ENCODE measurements at places on chromosomes 5 and 9.
A peak's percentile ranks its signal among the peaks of the same experiment; 100 is the strongest.

DNA sequence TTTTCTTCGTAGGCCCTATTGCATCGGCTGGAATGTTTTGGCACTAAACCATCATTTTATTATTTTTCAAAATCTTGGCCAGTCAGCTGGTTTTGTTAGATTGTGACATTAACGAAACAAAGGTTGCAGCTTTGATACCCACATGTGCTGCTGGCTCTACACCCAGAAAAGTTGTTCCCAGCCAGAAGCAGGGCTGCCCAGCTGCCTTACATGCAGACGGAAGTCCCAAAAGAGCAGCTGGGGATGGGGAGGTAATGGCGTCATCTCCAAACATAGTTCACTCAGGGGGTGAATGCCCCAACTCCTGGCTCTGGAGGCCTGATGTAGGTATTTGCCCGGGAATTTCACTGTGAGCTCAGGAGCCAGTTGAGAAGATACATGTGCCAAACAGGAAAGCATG, 23.3 kb downstream of the TMEM171 start:
- no peak for DNase-seq

GRCh38 chr5:112737463-112738190, at the start of gene APC:
APC (plus strand) TSS chr5:112737885; CDS start chr5:112754891, 17,006 bp downstream.
- DNase-seq = peak; percentile 73

DNA sequence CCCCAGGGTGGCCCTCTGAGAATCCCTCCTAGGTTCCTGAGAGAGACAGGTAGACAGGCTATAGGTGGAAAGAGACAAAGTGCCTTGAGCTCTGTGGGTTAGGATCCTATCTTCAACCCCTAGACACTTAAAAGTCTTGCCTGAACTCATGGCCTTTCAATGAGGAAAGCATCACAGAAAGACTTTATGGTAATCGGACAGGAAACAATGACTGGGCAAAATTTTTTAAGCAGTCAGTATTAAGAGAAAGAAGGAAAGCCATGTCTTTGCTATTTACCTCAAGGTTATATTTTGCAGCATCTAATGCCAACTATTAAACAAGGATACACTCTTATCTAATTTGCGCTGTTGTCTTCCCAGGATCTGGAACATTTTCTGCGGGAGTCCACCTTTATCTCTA, 93.2 kb downstream of the PCSK1 start:
- DNase-seq = no peak

DNA sequence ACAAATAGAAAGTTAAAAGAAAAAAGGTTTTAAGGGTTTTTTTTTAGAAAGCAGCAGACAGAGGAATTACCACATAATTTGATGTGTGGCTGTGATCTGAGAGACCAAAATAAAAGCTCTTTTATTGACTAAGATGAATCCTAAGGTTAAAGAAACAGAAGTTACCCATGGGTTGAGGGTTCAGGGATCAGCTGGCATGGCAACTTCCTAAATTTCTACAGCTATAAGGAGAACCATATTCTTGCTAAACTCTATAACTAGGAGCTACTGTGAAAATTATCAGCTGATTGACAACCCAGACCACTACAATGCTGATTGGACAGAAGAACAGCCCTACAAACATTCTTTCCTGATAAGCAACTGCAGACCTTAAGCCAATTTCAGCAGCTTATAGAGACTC, 40.2 kb downstream of the TMEM215 start:
- DNase-seq = no peak

GRCh38 chr9:123418506-123418905, 62.5 kb downstream of the CRB2 start:
- DNase-seq = no peak

DNA sequence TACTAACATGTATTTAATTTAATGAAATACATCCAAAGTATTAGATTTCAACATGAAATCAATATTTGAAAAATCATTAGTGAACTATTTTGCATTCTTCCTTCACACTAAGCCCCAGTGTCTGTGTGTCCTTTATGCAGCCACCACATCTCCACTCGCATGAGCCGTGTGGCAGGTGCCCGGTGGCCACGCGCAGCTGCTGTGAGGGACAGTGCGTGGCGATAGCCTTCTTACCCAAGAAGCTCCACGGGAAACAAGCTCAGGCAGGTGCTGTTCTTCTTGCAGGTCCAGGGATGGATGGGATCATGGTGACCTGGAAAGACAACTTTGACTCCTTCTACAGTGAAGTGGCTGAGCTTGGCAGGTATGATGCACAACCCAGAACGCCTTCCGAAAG, 79.3 kb upstream of the OTULINL start:
- no peak for DNase-seq

DNA sequence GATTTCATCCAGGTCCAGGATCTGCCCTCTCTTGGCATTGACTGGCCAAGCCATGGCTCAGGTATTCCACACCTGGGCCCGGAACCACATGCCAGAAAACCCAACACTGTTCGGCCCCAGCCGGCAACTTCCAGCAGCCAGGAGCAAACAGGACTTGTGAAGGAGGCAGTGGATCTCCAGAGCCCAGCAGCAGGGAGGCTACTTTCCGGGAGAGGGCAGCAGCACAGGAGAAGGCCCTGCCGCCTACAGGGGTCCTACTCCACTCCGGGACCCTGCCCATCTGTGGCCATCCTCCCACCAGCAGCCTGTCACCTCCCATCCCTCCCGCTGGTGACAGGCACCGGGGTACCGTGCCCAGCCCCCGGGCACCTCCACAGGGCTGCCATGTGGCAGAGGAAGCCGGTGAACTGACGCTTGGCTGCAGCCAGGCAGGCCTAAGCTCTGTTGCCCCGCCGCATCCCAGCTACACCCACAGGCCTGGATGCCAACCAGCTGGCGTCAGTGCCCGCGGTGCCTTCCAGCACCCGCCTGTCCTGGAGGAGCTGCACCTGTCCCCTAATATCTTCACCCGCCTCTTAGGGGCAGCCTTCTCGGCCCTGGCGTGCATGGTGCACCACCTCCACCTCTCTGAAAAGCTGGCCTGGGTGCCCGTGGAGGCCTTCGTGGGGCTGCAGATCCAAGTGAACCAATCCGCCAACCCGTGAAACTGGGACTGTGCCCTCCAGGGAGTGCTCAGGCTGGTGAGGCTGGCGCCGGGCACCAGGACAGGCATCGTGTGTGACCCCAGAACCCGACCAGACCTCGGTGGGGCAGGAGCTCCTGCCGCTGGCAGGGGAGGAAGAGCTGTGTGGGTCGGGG, 18.9 kb upstream of the SLC30A5 start:
- DNase-seq = no peak

DNA sequence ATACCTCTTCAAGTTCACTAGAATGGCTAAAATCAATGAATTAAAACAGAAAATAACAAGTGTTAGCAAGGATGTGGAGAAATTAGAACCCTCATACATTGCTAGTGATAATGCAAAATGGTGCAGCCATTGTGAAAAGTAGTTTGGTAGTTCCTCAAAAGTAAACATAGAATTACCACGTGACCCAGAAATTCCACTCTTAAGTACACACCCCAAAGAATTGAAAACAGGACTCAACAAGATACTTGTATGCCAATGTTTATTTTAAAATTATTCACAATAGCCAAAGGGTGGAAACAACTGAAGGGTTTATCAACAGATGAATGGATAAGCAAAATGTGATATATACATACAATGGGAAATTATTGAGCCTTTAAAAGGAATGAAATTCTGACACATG, 70.3 kb downstream of the BARX1 start:
- no peak for DNase-seq

DNA sequence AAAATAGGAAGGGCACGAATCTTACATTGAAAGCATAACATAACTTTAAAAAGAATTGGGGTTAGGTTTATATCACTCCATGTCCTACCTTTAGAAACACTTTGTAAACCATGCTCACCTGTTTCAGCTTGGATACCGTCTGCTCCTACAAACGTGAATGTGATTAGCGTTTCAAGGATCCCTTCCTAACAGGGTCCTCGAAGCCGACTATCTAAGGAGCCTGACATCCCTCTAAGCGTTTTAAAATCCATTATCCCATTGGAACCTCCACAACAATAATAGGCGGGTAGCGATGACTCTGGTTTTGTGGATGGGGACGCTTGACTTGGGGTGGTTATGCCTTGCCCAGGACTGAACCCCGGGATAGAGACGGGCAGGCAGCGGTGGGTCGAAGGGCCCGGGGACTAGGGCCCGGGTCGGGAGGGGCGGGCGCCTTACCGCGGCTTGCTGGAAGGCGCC, 937 bp downstream of the SVEP1 start:
- DNase-seq = no peak

DNA sequence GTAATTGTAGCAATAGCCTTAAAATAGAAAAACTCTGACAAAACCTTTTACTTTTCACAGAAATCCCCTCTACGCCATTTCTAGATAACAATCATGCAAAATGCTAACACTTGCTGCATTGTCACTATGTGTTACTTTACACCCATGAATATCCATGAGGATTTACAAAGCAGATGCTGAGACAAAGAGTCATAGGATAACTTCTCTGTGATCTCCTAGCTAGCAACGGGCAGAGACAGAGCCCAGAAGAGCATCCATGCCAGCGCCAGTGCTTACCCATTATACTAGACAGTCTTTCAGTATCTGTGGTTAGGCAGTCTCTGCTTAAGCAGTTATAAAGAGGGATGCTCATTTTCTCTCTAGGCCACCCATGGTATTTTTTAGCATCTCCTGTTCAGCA, 474.1 kb downstream of the CAAP1 start:
- DNase-seq = no peak

GRCh38 chr9:32292611-32293010, 91.8 kb upstream of the ACO1 start:
- no peak for DNase-seq

Data from T-helper 22 cell (primary cell).